ENCODE measurements at places on chromosomes 3 and 15. TPM values are rescaled to one million over a fixed set of nuclear protein-coding genes. Genes with fewer than 3 reads are reported as not detected.

Gene ANKRD63
- not detected for total RNA-seq

Gene EPHA6
- total RNA-seq, result 0.13 TPM

Gene ADCY5
- total RNA-seq, result 0.13 TPM

Gene FBXO40
- not detected for total RNA-seq

Gene CFAP92
- not detected for total RNA-seq

Gene PRRT3
- total RNA-seq, result 2.5 TPM

Gene LYSMD2
- total RNA-seq, result 2.7 TPM

Gene ILDR1
- not detected for total RNA-seq

Gene ITIH1
- 0.56 TPM for total RNA-seq

Gene CCDC54
- not detected for total RNA-seq

Gene PARP14
- 49.3 TPM for total RNA-seq

Gene OSTN
- total RNA-seq, result 0.87 TPM

Gene SQOR
- total RNA-seq, result 127 TPM

Gene TNNC1
- total RNA-seq, result 2.7 TPM

Gene TTLL13
- total RNA-seq, result under 0.01 TPM

Gene MAGEL2
- 0.06 TPM for total RNA-seq

Gene GADL1
- total RNA-seq, result under 0.01 TPM

Gene INTS14
- total RNA-seq, result 22.7 TPM

Gene SEMA7A
- 1.5 TPM for total RNA-seq

Gene SOX14
- total RNA-seq, result not detected

Gene SCAANT1
- not detected for total RNA-seq

Gene HYKK
- total RNA-seq, result 2.2 TPM

Gene ATP13A4
- total RNA-seq, result 0.31 TPM

Gene SLC28A1
- total RNA-seq, result not detected

Gene TYRO3
- 9.8 TPM for total RNA-seq

Gene SKIL
- 46.5 TPM for total RNA-seq

Gene SPINK8
- not detected for total RNA-seq

Gene DGKG
- total RNA-seq, result 0.81 TPM

Gene MANF
- total RNA-seq, result 115 TPM

Gene GABRB3
- total RNA-seq, result 1.1 TPM

Gene STXBP5L
- not detected for total RNA-seq

Gene SPATA12
- total RNA-seq, result under 0.01 TPM

Gene MCTP2
- 1.2 TPM for total RNA-seq

Gene BFSP2
- not detected for total RNA-seq

Gene SH2D7
- total RNA-seq, result not detected

Gene CLDN18
- total RNA-seq, result not detected

Gene GPR149
- not detected for total RNA-seq

Gene CX3CR1
- under 0.01 TPM for total RNA-seq

Gene C15orf61
- total RNA-seq, result 2.3 TPM

All from aortic smooth muscle cell (primary cell).